LHCN-M2 (cell line): ENCODE measurements at places on chromosomes 4 and X.
A peak's percentile ranks its signal among the peaks of the same experiment; 100 is the strongest.

GRCh38 chrX:108000751-108001150 is 18.6 kb upstream of the TEX13B start:
- DNase-seq: peak; percentile 56

DNA sequence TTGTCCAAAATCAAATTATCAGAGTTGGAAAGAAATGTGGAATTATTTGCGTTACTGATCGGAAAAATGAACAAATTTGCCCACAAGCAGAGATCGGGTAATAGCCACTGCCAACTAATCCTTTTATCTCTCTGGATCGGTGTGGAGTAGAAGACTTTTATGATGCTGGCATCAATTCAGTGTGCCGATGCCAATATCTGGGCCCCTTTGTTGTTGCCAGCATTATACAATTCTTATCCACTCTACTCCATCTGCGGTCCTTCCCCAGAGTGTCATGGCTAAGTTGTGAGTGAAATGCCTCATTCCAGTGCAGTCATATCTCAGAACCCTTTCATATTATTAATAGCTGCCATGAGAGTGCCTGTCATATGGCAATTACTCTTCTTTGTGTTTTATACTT is 660.2 kb downstream of the ADGRL3 start:
- no peak for DNase-seq

- peak; percentile 23 for DNase-seq
Observed at GRCh38 chr4:106312997-106313522, 2.9 kb downstream of the TBCK start.

- DNase-seq: no peak
Observed at GRCh38 chr4:115824630-115825029, 711.2 kb upstream of the NDST4 start.

DNA sequence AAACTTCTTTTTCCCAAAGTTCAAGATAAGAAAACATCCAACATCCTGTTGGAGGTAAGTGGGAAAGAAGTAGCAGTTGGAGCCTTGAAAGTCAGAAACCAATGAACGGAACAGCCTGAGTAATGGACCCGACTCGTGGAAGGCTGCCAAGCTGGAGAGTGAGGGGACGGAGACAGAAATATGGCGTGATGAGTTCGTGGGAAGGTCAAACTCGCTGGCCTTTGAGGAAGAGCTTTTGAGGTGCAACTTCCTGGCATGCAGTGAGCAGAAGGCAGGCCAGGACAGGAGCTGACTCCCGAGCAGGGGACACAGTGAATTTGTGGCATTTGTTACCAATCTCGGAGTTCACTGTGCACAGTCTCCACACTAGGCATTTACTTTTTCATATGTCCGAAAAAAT is 1.0 kb upstream of the TRIML1 start:
- DNase-seq: no peak

DNA sequence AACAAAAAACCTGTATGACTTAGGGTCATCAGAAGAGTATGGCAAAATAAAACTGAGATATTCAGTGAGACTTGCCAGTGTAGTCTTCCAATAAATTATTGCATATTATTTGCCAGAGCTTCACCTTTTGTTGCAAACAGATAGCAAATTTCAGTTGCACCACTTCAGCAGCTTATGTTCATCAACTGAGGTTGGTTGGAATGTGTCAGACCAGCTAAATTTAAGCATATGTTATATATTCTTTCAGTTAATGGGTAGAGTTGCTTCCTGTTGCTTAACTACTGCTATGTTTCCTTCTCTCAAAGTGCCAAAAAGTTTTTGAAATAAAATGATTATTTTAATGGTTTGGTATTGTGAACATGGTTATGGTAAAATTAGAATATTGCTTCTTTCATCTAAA is 61.5 kb downstream of the GALNT7 start:
- no peak for DNase-seq

DNA sequence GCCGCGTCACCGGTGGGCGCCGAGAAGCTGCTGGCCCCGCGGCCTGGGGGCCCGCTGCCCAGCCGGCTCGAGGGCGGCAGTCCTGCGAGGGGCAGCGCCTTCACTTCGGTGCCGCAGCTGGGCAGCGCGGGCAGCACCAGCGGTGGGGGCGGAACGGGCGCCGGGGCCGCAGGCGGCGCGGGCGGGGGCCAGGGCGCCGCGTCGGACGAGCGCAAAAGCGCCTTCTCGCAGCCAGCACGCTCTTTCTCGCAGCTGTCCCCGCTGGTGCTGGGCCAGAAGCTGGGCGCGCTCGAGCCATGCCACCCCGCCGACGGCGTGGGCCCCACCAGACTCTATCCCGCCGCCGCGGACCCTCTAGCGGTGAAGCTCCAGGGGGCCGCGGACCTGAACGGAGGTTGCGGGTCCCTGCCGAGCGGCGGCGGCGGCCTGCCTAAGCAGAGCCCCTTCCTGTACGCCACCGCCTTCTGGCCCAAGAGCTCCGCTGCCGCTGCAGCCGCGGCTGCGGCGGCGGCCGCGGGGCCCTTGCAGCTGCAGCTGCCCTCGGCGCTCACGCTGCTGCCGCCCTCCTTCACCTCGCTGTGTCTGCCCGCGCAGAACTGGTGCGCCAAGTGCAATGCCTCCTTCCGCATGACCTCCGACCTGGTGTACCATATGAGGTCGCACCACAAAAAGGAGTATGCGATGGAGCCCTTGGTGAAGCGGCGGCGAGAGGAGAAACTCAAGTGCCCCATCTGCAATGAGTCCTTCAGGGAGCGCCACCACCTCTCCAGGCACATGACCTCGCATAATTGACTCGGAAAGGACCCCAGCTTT is 5.6 kb downstream of the PRDM8 start:
- DNase-seq: no peak

DNA sequence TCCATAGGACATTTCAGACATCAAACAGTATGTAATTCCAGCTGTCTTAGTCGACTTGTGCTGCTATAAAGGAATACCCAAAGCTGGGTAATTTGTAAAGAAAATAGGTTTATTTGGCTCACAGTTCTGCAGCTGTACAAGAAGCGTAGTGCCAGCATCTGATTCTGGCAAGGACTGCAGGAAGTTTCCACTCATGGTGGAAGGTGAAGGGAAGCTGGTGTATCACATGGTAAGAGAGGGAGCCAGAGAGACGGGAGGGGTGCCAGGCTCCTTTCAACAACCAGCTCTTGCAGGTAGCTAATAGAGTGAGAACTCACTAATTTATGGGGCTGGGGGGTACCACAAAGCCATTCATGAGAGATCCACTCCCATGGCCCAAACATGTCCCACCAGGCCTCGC is 253.0 kb upstream of the FGF13 start:
- DNase-seq: no peak

DNA sequence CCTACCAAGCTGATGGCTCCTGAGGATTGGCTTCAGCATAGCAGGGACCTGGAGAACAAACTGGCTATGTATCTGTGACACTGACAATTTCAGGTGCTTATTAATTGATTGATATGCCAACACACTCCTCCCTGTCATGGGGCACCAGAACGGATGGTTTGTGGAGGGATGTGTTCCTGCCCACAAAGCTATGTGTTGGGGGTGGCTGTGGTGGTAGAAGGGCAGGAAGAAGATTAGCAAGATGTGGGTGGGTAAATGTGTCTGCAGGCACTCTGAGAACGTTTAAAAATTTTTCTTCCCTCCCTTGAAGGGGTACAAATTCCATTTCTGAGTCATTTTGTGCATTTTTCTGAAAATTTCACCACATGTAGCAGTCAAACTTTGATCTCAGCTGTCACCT is 55.0 kb upstream of the SCML1 start:
- DNase-seq: no peak

GRCh38 chr4:75781305-75781704 is 56.9 kb downstream of the USO1 start:
- no peak for DNase-seq

DNA sequence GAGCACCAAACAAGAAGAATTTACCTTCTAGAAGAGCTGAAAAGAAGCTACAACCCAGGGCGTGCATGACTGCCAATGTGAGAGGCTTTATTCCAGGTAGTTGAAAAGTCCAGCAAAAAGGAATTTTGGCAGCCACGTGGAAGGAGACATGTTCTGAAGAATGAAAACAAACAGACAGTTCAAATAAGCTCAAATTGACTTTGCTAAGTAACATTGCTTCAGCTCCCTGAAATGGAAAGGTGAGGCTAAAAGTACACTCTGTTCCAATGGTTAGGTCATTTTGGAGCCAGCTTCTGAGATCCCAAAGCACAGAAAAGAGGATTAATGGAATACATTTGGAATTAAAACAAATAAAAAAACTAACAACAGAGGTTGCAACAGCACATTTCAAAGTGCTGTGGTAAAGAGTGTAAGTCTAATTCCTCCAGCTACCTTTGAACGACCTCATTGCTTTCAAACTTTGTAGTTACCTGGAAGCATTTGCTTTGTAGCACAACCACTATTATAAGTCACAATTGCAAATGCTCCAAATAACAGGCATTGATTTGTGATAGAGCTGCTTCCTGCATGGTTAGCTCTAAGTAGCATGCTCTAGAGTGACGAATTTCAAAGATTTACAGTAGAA is 405.3 kb upstream of the EDA2R start:
- DNase-seq: no peak

DNA sequence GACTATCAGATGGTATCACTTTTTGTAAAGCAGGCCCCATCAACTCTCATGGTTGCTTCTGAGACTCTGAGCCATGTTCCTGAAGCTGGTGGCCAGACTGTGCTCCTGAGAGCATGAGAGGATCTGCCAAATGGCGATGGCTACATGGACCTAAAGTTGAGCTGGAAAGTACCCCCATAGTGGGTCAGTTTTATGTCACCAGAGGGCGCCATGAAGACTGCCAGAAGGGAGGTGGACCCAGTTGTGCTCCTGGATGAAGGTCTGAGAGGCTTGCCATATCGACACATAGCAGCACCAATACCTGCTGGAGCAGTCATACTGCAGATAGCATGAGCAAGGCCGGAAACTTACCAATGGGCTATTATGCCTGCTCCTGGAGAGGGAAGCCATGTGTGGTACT is 105.7 kb downstream of the SLITRK2 start:
- no peak for DNase-seq

- no peak for DNase-seq
Observed at GRCh38 chr4:36374836-36375511, 93.6 kb downstream of the DTHD1 start.

- DNase-seq: no peak
Observed at GRCh38 chrX:119802546-119802945, 11.1 kb upstream of the RPL39 start.

- no peak for DNase-seq
Observed at GRCh38 chr4:69124941-69125340, 28.7 kb downstream of the UGT2B7 start.

DNA sequence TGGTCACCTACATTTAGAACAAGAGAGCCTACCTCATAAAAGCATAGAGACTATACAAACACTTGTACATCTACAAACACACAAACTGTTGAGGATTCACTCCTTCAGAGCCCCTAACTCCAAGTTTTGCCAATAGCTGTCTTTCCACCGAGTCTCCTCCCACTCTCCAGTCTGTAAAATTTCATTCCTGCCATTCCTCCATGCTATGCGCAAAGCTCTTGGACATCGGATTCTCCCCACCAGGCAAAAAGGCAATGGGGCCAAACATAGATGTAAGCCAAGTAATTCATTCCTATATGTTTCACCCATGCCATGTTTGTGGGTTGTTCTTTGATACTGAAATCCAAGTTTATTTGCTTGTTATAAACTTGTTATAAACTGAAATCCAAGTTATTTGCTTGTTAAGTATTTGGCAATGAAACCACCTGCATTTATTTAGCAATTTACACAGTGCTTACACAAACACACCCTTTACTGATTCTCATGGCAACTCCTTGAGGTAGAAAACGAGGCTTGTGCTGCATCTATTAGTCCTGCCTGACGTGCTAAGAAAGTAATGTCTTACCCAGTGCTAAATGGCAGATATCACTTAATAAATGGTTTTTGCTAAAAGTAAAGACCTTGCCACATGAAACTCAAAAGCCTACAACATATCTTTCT is 91.1 kb downstream of the SCFD2 start:
- DNase-seq: no peak

DNA sequence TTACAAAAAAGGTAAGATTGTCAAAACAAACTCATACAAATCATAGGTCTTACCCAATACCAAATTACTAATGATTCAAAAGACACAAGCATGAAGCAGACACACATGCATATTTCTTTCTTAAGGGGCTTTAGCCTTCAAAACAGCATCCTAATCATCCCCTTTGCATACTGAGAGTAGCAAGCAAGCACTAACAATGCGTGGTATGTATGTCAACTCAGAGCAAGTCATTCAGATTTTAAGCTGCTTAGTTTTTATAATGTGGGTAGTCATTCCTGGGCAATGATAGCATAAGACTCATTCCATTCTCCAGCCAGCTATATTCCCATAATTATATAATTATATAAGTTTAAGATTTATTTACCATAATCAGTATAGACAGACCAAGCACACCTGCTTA is 219.6 kb downstream of the DKK2 start:
- DNase-seq: peak; percentile 6

- DNase-seq: peak; percentile 54
Observed at GRCh38 chr4:164779811-164780216, 25.9 kb downstream of the SMIM31 start.

- DNase-seq: peak; percentile 13
Observed at GRCh38 chrX:119155416-119156035, 27.9 kb upstream of the KIAA1210 start.

DNA sequence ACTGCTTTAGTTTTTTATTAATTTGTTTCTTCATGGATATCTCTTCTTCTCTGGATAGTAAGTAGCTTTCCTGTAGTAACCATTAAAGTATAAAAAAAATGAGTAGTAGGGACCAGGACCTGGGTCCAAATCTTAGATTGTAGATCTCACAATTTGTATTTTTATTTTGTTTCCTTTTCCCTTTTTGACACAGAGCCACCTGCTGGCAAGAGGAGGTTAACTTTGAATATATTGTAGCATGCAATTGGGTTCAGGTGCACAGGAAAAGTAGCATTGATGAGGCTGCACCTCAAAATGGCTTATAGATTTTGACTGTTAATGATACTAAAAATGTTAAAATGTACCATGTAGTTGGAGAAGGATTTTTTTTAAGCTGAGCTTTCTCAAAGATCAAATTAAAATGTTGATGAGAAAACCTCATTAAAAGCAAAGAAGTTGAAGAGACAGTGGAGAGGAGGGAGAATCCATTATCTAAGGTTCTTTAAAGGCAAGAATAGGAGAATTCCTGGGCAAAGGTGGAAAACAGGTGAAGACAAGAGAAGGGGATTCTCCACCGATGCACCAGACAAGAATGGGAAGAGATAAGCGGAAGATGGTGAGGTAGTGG is 48.3 kb upstream of the HPGDS start:
- peak; percentile 29 for DNase-seq
